Temporal lobe (tissue), 4 donors: ENCODE measurements at places on chromosomes 5 and 9. TPM values are rescaled to one million over a fixed set of nuclear protein-coding genes. Genes with fewer than 3 reads are reported as not detected.

C5orf15 gene
- 31.2 TPM for total RNA-seq

ANKRD34B gene
- 0.25 TPM for total RNA-seq

PIP5KL1 gene
- 1.2 TPM for total RNA-seq

MYOZ3 gene
- 3.9 TPM for total RNA-seq

TLX3 gene
- not detected for total RNA-seq

SLC45A2 gene
- total RNA-seq = 0.49 TPM

COL15A1 gene
- 8.4 TPM for total RNA-seq

PRKAA1 gene
- 58.8 TPM for total RNA-seq

FBP1 gene
- total RNA-seq = not detected
